ENCODE measurements at places on chromosomes 2 and 18. TPM values are rescaled to one million over a fixed set of nuclear protein-coding genes. Genes with fewer than 3 reads are reported as not detected.

ERFE gene
- total RNA-seq, result 0.57 TPM

IFIH1 gene
- total RNA-seq, result 68.5 TPM

LBH gene
- total RNA-seq, result 12.7 TPM

AGXT gene
- total RNA-seq, result not detected

- DNase-seq, result no peak
These were observed 41.5 kb downstream of the LMAN2L start for GRCh38 chr2:96698221-96698861.

- DNase-seq, result no peak
These were observed 15.3 kb upstream of the CIDEA start for GRCh38 chr18:12238826-12239225.

- DNase-seq, result no peak
These were observed 278.6 kb upstream of the HS6ST1 start for GRCh38 chr2:128597121-128597762.

DNA sequence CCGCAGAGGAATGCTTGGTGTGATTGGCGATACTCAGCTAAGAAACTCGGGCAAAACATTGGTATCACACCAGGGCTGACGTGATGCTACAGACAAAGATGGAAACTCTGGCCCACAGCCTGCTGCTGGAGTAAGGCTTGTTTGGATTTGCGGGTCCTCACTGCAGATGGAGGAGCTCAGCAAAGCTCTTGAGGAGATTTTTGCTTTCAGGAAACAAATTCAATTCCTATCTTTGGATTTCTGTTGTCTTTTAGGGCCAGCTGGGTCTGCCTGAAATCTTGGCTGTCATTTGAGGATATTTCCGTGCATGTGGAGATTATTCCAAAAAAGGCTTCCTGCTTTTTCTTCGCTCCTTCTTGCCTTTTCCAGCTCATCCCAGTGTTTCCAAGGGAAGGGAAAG lies 475.8 kb downstream of the TSN start:
- DNase-seq, result no peak

- DNase-seq, result no peak
These were observed 80.4 kb upstream of the RND3 start for GRCh38 chr2:150567771-150568301.

- DNase-seq, result no peak
These were observed 675 bp upstream of the MLPH start for GRCh38 chr2:237486334-237486818.

- DNase-seq, result no peak
These were observed 69.4 kb upstream of the SH3RF3 start for GRCh38 chr2:109059474-109060165.

DNA sequence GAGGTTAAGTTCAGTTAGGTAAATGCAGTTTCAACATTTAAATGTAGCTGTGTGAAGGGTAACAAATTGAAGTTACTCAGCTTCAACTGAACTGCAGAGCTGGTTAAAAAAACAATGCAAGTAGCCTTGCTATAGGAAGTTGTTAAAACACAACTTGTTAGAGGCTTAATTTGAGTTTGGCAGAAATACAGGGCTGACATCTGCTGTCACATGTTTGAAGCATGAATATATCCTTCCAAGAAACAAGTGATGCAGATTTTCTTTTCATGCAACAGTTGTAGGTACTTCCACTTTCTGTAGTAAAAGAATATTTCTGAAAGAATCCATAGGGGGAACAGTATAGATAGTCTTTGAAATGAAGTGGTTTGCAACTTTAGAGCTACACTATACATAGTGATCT lies 208.7 kb upstream of the RASGRP3 start:
- no peak for DNase-seq

DNA sequence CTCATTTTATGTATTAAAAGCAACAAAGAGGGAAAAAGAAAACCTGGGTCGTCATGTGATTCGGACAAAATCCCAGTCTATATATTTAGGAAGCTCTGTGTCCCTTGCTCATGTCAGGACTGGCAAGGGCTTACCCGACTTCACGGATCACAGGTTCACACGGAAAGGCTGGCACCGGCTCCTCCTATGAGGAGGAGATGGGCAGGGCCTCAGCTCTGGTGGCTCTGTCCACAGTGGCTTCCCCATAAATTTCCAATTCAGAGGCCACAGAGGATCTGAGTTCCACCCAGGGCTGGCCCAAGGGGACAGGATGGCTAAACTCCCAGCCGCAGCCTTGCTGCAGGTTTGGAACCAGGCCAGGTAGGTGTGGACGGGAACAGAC lies 186.8 kb downstream of the BCL2 start:
- no peak for DNase-seq

- no peak for DNase-seq
These were observed 63.7 kb downstream of the VIL1 start for GRCh38 chr2:218482651-218483050.

GRCh38 chr2:46073540-46074046 lies 223.6 kb upstream of the EPAS1 start:
- DNase-seq, result no peak

DNA sequence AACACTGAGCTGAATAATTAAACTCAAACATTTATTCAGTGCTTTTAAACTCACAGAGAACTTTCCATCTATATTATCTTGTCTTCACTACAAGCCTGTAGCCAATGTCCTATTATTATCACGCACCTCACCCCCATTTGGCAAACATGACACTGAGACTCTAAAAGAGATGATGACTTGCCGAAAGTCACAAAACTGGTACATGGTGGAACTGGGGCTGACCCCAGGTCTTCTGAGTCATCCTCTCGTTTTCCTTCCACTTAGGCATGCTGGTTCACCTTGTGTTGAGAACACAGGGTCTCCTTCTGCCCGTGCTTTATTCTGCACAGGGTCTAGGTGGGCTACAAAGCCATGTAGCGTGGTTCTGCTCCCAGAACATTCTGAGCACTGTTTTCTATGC lies 230.0 kb upstream of the MGAT5 start:
- no peak for DNase-seq

- no peak for DNase-seq
These were observed 153.2 kb downstream of the WDR7 start for GRCh38 chr18:56804395-56804794.

DNA sequence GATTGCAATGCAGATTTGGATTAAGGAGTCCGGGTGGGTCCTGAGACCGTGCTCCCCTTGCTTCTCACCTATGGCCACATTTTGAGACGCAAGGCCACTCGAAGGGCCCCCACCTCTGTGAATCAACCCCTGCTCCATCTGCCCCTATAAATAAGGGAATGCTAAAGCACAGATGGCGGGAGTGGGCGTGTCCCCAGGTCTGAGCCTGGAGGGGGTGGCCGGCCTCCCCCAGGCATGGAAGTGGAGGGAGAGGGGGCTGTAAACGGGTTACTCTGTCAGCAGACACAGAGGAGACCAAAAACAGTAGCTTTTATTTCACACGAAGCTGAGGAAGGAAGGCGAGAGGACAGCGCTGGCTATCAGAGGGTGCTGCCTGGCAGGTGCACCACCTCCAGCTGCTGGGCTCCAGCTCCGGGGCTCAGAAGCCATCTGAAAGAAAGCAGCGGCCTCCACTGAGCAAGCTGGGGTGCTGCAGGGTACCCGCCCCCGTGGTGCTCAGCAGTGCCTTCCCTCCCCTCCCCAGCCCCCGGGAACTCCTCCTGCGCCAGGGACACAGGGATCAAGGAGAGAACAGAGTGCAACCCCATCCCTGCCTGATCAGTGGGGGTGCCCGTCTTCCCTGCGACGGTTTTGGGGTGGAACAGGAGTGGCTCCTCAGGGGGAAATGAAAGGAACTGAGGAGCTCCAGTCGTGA lies 56.7 kb upstream of the RAB6C start:
- DNase-seq, result no peak
